ENCODE measurements at places on chromosomes 5 and 9.

GRCh38 chr5:149195962-149196361 lies 54.7 kb downstream of the ABLIM3 start:
- DNase-seq = no peak

DNA sequence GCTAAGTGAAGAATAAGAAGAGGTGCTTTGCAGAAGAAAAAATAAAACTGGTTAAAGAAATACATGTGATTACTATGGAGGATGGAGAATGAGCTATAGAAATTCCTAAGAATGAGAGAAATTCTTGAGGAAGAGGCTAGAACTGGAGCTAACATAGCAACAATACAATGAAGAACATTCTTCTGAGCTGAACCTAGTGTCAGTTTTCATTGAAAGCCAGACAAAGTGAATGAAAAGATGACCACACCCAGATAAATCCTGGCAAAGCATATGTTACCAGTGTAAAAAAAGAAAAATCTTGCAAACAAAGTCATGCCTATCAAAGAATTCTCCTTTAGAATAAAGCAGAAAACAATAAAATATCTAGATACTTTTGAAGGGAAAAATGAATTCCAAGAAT lies 39.6 kb downstream of the SGCD start:
- DNase-seq = no peak

- DNase-seq = no peak
Measured at GRCh38 chr9:37618817-37619216, 26.4 kb upstream of the TOMM5 start.

GRCh38 chr5:141657937-141658545 lies 6.8 kb upstream of the FCHSD1 start:
- DNase-seq = no peak

DNA sequence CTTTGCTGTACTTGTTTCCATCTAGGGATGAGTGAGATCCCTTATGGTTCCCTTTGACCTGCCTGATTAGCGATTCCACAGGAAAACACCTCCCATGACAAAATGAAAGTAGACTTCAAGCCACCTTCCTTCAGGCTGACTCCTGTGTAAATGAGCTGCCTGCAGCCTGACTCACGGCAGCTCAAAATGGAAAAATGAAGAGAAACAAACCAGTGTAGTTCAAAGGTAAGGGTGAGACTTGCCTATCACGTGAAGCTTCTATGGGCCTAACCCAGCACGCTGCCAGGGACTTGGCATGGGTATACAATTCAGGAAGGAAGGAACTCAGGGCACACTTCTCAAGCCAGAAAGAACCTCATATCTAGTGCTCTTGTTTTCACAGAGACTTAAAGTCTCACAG lies 110.1 kb upstream of the LRRTM2 start:
- peak; percentile 31 for DNase-seq

- DNase-seq = no peak
Measured at GRCh38 chr5:44278469-44278868, 110.8 kb downstream of the FGF10 start.

GRCh38 chr9:90099262-90099963 lies 494.6 kb downstream of the GADD45G start:
- DNase-seq = no peak

- peak; percentile 69 for DNase-seq
Measured at GRCh38 chr5:138632900-138633489, 57.8 kb upstream of the HSPA9 start.

DNA sequence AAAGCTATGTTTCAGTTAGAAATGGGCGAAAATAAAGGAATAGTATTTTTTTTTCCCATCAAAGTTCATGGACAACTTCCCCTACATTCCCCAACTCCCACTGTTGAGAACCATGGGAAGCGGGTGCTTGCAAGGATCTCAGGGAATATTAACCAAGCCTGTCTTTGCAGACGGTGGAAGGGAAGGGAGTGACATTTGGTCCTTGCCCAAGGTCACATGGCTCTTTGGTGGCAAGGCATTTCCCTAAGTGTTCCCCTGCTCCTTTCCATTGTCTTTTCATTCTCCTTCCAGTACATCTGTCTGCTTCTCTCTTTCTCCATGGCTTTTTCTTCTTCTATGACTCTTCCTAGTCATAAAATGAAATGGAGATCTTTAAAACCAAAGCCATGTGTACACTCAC lies 19.0 kb downstream of the C9orf57 start:
- DNase-seq = no peak

DNA sequence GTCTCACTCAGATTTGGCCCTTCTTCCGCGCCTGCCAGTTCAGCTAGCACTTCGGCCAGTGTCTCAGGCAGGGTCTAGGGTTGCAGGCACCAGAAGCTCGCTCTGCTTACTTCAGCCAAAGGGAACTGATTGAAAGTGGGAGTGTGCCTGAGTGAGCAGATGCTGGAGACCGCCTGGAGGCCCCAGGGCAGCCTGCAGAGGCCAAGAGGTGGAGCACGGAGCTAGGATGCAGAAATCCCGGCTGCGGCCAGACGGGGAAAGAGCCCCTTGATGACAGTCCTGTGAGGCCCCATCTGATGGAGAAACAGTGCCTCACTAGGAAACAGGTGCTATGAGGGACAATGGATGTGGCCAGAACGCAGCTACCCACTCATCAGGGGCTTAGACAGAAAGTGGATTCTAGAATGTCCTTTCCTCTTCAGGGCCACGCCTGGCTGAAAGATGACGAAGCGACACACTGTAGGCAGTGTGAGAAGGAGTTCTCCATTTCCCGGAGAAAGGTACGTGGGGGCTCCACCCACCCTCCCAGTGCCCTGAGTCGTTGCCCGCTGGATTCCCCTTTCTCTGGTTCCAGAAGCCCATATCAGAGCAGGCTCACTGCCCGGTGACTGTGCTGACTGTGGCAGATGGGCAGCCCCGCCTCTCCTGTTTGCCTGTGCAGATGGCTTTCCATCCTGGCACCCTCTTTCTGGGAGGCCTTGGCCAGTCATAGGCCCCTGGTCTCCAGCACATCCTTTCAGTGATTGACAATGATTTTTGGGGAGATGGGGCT lies 16.1 kb downstream of the HNRNPH1 start:
- DNase-seq = no peak

GRCh38 chr5:176134529-176135223 lies 103.5 kb upstream of the SIMC1 start:
- DNase-seq = no peak

GRCh38 chr9:69496846-69497450 lies 171.9 kb downstream of the ENTREP1 start:
- no peak for DNase-seq

- no peak for DNase-seq
Measured at GRCh38 chr5:172640822-172641358, at the start of gene NEURL1B. Gene NEURL1B (plus strand): TSS chr5:172641263. CDS start chr5:172641407, 144 bp downstream.

DNA sequence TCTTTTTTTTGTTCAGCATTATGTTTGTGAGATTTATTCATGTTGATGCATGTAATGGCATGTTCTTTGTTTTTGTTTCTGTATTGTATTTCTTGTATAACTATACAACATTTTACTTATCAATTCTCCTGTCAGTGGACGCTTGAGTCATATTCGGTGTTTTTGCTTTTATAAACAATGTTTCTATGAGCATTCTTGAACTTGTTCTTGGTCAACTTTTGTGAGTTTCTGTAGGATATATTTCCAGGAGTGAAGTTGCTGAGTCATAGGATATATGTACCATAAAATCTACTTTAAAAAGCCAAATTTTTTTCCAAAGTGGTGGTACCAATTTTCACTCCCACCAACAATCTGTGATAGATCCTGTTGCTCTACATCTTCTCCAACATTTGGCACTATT lies 104.8 kb downstream of the VCAN start:
- no peak for DNase-seq

DNA sequence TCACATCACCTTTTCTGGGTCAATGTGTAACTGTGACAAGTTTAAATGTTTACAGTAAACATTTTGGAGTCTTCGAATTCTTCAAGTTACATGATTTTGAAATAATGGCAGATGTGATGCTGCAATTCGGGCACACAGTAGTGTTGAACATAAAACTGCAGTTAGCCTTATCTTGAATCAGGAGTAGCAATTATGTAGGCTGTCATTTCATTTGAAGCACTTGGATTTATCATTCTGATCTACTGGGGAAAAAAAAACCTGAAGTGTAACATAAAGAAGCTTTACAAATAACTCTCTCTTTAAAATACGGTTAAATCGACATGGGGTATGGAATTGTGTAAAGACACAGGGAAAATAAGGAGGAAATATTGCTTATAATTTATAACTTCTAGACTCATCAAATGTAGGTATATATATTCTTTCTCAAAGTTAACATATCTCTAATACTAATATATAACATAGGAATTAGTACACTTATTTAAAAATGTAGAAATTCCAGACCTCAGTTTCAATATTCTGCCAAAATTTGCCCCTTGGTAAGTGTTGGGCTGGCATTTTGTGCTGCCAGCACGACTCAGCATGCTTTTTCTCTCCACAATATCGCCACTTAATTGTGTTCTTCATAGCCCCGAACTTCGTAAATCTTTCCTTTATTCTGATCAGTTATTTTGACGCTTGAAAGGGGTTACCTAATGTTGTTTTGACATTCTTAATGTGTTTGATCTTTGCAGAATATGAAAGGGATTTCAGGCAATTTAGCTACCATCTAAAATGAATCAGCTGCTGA lies 226.7 kb downstream of the PRR16 start:
- no peak for DNase-seq

- DNase-seq = no peak
Measured at GRCh38 chr5:100827481-100827889, 75.6 kb downstream of the ST8SIA4 start.

- DNase-seq = no peak
Measured at GRCh38 chr5:491119-491855, 33.0 kb downstream of the SLC9A3 start.

- DNase-seq = no peak
Measured at GRCh38 chr5:35134278-35135030, 86.7 kb upstream of the AGXT2 start.

DNA sequence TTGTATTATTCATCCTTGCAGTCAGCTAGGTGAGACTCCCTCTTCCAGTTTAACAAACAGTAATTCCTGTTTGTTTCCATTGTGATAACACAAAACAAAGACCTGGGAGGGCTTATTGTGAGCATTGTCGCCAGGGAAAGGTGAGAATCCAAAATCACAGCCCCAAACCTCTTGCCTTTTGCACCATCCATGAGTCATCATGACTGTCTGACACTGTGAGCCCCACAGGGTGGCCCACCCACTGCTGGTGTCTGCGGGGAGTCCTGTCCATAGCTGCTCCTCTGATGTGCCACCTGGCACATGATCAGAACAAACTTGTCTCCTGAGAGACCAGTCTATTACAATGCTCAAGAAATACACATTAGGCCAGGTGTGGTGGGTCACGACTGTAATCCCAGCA lies 33.7 kb upstream of the S1PR3 start:
- no peak for DNase-seq

DNA sequence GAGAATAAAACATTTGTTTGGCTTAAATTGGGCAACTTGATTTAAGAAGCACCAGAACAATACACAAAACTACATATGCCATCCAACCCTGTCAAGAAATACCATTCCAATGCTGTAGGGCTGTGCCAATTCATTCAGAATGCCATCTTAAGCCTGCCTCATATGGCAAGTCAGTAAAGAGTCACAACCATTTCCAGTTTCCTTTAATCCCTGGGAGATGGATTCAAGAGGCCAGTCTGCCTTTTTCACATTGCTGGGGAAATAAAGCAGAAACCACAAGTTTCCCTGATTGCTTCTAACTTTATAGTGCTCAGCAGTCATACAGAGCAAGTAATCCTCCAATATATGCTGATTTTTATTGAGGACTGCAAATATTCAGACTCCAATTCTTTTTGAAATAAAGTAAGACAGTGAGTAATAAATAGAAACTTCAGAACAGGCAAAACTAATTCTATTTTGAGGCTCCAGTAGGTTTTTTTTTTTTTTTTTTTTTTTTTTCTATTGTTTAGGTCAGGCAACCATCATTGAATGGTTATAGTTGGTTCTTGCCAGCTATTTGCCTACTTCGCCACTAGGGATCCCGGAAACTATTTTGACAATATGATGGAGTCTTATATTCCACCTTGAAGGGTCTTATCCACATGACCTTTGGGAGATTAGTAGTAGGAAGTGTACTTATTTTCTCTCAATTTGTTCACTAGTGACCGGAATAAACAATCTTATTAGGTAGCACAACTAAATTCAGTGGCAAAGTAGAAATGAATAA lies 400.9 kb upstream of the MEF2C start:
- no peak for DNase-seq

DNA sequence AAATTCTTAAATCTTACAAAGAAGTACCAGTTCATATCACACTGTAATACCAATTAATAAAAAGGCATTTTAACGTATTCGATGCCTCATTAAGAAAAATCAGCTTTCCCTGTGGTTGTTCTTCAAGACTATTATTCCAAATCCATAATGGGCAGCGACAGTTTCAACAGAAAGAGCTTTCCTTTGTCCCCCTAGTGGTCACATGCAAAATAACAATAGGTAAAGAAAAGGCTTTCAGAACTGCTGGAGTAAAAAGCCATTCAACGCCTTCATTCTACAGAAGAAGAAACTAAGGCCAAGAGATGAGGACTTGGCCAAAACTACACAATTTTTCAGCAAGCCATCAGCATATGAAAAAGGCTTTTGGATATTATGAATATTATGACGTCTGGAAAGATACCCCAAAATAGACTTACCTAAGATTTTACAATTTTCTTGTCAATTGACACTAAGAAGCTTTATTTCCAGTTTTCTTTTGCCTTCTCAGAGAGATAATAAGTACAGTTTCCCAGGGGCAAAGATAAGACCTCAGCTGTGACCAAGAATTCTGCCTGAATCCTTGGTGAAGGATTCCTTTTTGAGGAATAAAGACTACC lies 6.7 kb upstream of the CDH6 start:
- DNase-seq = no peak

DNA sequence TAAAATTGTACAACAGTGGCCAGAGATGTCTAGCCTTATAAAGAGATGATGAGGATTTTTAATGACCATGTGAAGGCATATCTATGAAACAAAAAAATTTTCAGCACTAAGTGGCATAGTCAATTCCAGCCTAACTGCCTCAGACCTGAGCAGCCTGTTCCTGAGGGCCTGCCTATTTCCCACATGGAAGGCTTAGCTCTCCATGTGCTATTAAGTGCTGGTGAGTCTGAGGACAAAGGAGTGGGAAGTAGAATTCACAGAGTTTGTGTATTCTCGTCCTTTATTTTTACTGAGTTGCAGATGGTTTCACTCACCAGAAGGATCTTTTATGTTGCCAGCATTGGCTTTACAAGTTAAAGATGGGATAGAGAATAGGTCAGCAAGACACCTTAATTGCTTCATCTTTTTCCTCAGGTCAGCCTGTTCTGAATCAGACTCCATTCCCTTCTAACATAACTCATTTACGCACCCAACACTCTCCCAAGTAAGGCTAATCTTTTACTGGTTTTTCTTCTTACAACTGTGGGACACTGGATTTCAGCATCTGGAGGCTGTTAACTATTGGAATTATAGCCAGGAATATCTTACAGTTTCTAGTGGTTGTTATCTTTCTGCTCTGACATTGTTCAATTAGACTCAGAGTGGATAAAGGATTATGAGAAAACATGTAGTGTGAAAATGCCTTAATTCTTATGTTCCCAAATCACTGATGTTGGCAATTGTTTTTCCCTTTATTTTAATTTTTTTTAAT lies 76.8 kb downstream of the ISOC1 start:
- DNase-seq = no peak

DNA sequence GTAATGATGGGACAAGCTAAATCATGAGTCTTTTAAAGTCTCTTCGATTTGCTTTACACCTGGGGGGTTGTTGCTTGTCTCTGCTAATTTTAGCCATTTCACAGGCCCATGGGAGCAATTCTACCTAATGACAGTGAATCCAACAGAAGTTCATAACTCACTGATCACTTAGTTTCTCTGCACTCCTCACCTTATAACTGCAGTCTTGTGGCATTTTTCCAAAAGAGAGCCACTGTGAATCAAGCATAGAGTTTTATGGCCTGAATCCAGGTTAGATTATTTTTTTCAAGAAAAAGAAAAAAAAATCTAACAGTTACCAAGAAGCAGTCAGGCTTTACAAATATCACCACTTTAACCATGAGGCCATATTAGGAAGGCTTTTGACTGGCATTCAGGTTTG lies 1.5 kb upstream of the IL7R start:
- peak; percentile 45 for DNase-seq

Data from retinal pigment epithelial cell (primary cell).